NCI-H1105 (cell line): ENCODE measurements at places on chromosomes 3 and 15.

DNA sequence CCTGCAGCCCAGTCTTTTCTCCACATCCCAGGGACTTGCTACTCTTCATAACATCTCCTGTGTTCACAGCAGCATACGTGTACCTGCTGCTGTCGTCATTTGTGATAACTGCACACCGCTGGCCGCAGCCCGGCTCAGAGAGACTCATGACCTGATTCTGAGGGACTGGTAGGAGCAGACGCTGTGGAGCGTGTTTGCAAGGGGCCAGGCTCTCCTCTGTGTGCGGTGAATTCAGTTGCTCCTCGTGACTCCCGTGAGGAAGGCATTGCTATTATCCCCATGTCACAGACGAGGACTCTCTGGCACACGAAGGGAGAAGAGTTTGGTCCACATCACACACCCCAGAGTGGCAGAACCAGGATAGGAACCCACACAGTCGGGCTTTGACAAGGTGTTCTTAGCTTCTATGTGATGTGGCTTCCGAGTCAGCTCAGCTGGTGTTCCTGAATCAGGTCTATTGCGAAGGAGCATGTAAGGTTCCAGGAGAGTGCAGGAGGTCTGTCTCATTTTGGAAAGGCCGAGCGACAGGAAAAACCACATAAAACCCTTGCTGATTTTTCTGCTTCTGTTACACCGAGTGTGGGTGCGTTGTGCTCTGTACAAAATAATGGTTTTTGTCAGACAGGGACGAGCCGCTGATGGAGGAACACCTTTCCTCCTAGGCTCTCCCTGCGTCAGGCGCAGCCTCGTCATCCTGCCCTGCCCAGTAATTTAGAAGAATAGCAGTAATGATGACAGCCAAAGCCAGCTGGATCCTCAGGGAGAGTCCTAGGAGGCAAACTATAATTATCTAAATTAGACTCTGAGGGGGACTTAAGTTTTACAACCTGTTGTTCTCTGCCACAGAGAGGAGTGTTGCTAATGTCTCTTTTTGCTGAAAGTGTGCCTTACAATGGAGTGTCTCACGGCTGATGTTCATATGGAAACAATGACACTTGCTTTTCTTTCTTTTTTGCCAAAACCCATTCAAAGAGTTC is 157.5 kb upstream of the RGMA start:
- peak; percentile 47 for DNase-seq

GRCh38 chr3:7917443-7918151 is 584.0 kb upstream of the LMCD1 start:
- no peak for DNase-seq

- DNase-seq = no peak
Measured at GRCh38 chr3:60023189-60023588, 973.4 kb upstream of the CFAP20DC start.

DNA sequence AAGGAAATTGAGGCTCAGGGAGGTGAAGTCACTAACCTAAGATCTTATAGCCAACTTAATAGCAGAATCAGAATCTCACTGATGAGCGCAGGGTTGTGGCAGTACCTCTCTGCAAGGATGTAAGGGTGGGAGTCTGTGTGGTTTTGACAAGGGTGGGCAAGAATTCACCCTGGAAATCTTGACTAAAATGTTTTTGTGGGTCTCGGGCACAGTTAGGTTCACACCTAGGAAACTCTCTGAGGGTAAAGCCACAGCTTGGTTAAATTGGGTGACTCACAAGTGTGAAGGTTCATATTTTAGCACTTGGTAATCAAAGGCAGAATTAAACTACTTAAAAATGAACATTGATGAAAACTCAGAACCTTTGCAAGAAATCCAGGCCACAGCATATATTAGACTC is 178.2 kb upstream of the EOMES start:
- DNase-seq = no peak

GRCh38 chr3:49533031-49533430 is 21.2 kb upstream of the BSN start:
- DNase-seq = no peak

GRCh38 chr3:58484045-58484721 is 7.7 kb upstream of the KCTD6 start:
- DNase-seq = no peak

GRCh38 chr15:88032787-88033186 is 223.8 kb downstream of the NTRK3 start:
- DNase-seq = no peak

DNA sequence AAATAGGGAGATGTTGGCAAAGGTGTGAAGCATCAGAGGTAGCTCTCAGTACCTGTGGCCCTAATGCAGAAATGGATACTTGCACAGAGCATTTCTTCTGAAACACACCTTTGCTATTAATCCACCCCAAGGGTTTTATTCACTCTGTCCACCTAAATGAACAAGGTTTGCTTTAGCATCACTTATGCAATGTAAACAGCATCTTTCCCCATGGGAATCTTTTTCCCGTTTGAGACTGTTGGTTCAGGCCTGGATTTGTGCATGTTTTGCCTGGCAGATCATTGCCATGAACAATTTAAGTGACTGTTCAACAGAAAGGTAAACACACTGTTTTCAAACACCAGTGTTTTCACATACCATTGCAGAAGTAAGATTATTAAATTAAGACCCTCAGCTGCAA is 508.3 kb downstream of the SOX2 start:
- DNase-seq = peak; percentile 5
